SK-MEL-5 (cell line): ENCODE measurements at places on chromosomes 3 and 15. TPM values are rescaled to one million over a fixed set of nuclear protein-coding genes. Genes with fewer than 3 reads are reported as not detected.

Gene RPP25
- 1.4 and 1.9 TPM in 2 replicates for total RNA-seq

Gene ALPK3
- 0.03 TPM in 2 replicates for total RNA-seq

DNA sequence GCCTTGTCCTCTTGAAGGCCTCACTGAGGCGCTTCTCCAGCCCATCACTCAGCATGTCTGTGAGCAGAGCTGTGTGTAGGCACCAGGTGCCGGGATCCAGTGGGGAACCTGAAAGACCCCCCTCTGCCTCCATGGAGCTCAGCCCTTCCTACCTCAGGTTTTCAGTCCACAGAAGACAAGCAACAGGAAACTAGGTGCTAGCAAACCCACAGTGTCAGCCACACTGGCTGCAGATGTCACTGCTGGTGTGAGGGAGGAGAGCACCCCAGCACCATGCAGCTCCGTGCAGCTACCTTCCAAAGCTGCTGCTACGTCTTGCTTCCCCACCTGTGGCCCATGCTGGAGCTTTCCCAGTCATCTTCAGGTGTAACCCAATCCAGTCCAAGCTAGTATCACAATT, 17.9 kb downstream of the PSTPIP1 start:
- no peak for DNase-seq

DNA sequence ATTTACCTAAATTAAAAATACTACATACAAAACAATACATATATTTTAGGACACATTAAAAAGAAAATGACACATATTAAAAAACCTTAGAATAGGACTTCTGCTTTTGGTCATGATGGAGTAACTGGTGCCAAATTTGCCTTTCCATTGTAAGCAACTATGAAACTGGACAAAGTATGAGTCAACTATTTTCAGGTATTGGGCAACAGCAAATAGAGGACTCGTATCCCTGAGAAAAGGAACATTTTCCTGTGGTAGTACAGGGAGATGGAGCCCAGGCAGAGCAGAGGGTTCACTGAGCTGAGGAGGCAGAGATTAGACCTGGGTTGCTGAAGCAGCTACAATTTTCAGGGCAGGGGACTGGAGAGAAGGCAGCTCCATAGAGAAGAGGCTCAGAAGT, 14.7 kb downstream of the CCR1 start:
- DNase-seq, result no peak

GRCh38 chr3:173912126-173912525, 514.6 kb downstream of the NLGN1 start:
- DNase-seq, result no peak
